ENCODE measurements at places on chromosomes 5 and 9. TPM values are rescaled to one million over a fixed set of nuclear protein-coding genes. Genes with fewer than 3 reads are reported as not detected.

The CTNND2 gene
- 0.42 TPM for total RNA-seq

The LRRC70 gene
- 4.1 TPM for total RNA-seq

DNA sequence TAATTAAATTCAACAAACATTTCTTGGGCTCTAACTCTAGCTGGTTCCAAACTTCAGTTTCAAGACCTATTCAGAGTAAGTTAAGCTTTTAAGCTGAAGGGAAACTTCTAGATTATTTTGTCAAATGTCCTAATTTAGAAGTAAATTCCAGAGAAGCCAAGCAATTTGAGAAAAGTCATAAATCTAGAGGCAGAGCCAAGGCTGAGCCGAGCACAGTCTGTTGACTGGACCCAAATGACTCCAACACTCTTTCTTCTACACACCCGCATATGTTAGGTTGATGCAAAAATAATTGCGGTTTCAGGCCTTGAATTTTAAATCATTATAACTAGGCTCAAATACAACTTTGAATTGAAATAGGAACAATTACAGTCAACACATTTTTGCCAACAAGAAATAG lies 319.7 kb downstream of the NFIB start:
- no peaks in the 10 kb centered on the region for H3K36me3 ChIP-seq
- H3K4me1 ChIP-seq: no peaks in the 10 kb centered on the region
- no peak overlapping the region for H3K27ac ChIP-seq
- no peak for DNase-seq

- no peak overlapping the region for H3K4me3 ChIP-seq
- H3K4me1 ChIP-seq: no peaks in the 10 kb centered on the region
- H3K27me3 ChIP-seq: no peaks in the 10 kb centered on the region
- H3K27ac ChIP-seq: no peak overlapping the region
These were observed 43.2 kb downstream of the RGMB start for GRCh38 chr5:98816582-98817222.

GRCh38 chr5:139638736-139639618 lies 9.2 kb upstream of the CXXC5 start:
- peak overlapping the region; percentile 97 for H3K27ac ChIP-seq
- H3K4me1 ChIP-seq: peaks cover 36% of the 10 kb centered on the region
- H3K4me3 ChIP-seq: no peak overlapping the region
- no peaks in the 10 kb centered on the region for H3K27me3 ChIP-seq
- H3K36me3 ChIP-seq: no peaks in the 10 kb centered on the region
- no peak for DNase-seq

GRCh38 chr5:32578363-32578762 lies 7.0 kb upstream of the SUB1 start:
- H3K27ac ChIP-seq: no peak overlapping the region
- H3K27me3 ChIP-seq: no peaks in the 10 kb centered on the region
- no peak overlapping the region for H3K4me3 ChIP-seq

GRCh38 chr9:1331546-1332038 lies 281.4 kb downstream of the DMRT2 start:
- H3K36me3 ChIP-seq: no peaks in the 10 kb centered on the region
- no peak overlapping the region for H3K4me3 ChIP-seq
- no peak for DNase-seq
- H3K27ac ChIP-seq: no peak overlapping the region
- H3K27me3 ChIP-seq: no peaks in the 10 kb centered on the region
- H3K4me1 ChIP-seq: no peaks in the 10 kb centered on the region
